ENCODE measurements at places on chromosomes 13 and 19.
A peak's percentile ranks its signal among the peaks of the same experiment; 100 is the strongest.

DNA sequence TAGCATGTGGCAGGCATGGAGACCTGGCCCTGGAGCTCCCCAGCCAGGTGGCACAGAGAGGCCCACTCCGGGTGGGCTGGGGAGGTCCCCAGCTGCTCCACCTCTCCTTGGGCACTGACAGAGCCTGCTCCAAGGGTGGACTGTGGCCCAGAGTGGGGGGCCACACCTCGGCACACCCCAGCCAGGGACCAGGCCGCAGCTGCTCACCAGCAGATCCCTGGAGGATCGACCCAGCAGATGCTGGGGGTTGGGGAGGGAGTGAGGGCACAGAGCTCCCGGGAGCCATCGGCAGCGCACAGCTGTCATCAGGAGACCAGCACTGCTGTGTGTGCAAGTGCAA is 72.0 kb upstream of the KCTD15 start:
- DNase-seq = no peak

- DNase-seq = no peak
Observed at GRCh38 chr19:15337202-15337601, 4.9 kb upstream of the BRD4 start.

GRCh38 chr19:46736531-46737297 is 9.1 kb upstream of the FKRP start:
- DNase-seq = no peak

DNA sequence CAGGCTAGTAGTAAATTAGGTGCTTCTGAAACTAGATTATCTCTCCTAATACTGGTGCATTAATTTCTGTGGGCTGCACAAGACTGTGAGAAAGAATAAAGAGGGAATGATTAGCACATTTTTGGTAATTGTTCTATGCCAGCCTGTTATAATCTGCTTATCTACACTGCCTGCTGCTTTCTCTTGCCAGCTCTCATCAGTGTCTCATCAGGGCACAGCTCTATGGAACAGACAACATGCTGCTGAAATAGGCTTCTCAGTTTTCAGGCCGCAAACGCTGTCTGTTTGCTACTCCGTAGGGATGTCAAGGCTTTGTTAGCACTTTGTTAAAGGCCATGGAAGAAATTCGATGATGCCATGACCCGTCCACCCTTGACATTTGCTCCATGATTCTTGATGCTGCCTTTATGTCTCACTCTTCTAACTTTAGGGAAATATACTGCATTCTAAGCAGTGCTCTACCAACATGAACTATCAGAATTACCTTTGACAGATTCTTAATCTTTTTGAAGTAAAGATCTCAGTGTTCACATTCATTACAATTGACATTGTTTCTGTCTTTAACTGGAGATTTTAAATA is 84.0 kb upstream of the PRR20A start:
- DNase-seq = no peak

GRCh38 chr13:29925457-29926097 is 75.2 kb upstream of the UBL3 start:
- DNase-seq = peak; percentile 76

DNA sequence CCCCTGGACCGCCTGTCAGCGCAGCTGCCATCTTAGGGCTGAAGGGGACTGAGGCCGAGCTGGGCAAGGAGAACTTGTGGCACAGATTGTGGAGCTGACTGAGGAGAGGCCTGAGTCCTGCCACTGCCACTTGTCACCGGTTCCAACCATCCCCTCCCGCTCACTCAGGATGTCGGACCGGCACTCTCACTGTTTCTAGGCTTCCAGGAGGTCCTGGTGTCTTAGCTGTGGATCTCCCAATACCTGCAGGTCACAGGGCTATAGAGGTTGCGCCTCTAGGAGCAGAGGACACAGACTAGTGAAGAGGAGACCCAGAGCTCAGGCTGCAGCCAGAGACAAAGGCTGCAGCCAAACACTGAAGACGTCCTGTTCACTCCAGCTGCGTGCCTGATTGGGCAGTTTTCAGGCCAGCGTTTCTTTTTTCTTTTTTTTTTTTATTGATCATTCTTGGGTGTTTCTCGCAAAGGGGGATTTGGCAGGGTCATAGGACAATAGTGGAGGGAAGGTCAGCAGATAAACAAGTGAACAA is 15.3 kb upstream of the ZNF486 start:
- DNase-seq = no peak

DNA sequence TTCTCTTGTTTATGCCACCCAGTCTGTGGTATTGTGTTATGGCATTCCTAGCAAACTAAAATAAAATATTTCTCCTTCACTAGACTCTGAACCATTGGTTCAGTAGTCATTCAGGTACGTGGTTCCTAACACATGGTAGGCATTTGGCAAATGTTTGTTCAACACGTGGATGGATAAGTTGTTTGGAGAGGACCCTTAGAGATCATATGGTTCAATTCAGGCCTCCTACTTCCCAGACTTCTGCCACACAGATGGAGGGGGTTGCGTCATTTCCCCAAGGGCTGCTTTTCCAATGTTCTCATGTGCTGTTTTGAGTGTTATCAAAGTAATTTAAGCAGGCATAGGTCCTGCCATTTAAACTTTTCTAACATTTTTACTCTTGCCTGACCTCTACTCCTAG is 6.7 kb downstream of the CXCL17 start:
- DNase-seq = no peak

GRCh38 chr13:48561466-48562235 is 28.8 kb upstream of the RCBTB2 start:
- no peak for DNase-seq

GRCh38 chr19:19540064-19540714 is 2.1 kb downstream of the CILP2 start:
- DNase-seq = peak; percentile 75

- peak; percentile 15 for DNase-seq
Observed at GRCh38 chr19:662207-662961, 630 bp downstream of the RNF126 start.

GRCh38 chr19:15621801-15622200 is 6.8 kb downstream of the CYP4F8 start:
- DNase-seq = no peak

- DNase-seq = no peak
Observed at GRCh38 chr13:63299866-63300394, 1884.3 kb upstream of the PCDH20 start.

- no peak for DNase-seq
Observed at GRCh38 chr19:31185261-31185660, 164.0 kb downstream of the TSHZ3 start.

DNA sequence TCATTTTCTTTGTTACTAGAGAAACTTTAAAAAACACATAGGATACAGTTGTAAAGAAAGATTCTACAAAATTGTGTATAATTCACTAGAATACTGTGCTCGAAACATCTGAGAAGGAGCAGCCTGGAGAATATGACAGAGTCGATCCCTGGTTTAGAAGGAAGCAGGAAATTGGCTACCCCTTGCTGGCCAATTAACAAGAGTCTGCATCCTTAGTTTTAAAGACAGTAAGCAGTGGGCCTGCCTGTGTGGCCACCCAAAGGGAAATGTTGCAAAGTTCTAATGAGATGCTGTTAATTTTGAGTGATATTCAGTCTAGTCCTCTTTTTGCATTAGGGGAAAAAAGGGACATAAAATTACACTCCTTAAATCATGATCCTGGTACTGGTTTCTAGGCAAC is 988.6 kb downstream of the PCDH17 start:
- DNase-seq = peak; percentile 58

DNA sequence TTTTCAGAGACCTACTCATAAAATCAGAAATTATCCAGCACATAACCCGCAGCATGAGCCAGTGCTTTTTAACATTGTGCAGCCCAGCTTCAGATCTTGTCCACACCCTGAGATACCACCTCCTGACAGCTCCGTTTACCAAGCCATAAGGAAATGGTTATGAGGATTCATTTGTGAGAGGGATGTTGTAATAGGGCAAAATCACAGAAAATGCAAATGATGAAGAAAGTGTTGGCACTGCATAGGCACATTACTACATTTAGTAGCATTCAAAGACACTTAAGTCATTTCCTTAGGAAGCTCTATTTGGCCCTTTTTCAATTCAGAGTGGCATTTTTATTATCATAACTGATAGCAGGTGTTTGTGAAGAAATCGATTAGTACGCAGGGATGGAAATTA is 277.5 kb downstream of the DNAJC15 start:
- no peak for DNase-seq

- no peak for DNase-seq
Observed at GRCh38 chr13:50687545-50687944, 155.9 kb downstream of the DLEU7 start.

DNA sequence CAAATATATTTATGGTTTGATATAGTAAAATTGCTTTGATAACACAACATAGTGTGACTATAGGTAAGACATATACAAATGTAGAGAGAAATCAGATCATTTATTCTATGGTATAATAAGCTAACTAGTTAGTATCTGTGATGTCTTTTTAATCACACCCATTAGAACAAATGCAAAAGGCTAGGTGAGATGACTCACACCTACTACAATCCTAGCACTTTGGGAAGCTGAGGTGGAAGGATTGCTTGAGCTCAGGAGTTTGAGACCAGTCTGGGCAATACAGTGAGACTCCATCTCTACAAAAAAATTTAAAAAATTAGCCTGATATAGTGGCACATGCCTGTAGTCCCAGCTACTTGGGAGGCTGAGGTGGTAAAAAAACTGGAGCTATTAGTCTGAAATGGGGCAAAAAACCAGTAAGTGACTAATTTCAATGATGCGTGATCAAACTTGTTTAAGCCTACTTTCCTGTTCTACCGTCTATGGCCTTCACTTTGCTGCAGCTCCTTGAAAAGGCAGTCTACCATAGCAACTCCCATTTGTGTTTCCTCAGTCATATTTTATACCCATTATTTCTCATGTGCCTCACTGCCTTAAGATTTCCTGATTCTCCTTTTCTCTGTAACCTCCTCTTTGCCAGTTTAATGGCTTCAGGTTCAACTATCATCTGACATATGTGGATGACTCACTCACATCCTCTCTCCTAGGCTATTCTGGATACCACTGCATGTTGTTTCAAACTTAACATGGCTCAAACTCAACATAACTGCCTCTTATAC is 12.5 kb downstream of the ALG5 start:
- DNase-seq = no peak

GRCh38 chr13:97946951-97947588 is 6.4 kb upstream of the IPO5 start:
- DNase-seq = no peak

DNA sequence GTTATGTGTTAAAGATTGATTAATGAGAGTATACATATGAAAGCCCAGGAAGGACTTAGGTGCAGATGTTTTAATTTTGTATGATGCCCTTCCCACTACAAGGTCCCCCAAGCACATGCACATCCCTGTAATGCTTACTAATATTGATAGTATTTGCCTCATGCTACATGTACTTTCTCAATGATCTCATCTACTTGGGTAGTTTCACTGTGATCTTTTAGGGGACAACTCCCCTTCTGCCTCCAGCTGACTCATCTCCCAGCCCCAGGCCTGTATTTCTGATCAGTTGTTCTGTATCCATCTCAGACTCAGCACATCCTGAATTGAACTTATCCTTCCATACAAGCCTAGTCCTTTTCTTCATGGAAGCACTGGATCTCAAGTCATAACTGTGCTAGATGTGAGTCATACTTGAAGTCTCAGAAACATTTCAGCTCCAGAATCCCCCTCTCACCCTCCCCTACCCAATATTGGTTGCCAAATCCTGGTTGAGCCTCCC is 49.4 kb upstream of the INTS6 start:
- no peak for DNase-seq

GRCh38 chr19:2557093-2557440 is 81.1 kb downstream of the GADD45B start:
- no peak for DNase-seq

- peak; percentile 83 for DNase-seq
Observed at GRCh38 chr19:33063356-33063752, 1.3 kb downstream of the RHPN2 start.

DNA sequence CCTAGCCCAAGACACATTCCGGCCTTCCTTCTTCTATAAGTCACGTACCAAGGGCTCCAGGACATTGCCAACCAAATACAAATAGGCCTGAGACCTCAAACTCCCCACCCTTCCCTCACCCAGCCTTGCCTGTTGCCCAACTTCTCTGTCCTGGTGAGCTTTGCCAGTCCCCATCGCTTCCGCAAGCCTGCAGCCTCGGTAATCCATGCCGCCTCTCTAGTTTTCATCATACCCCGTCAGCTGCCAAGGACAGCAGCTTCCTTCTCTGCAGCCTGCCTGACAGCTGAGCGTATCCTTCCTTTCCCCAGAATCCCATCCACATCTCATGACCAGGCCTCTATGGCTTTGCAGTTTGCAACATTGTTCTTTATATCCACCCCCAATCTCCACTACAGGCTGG is 36.6 kb upstream of the POMP start:
- DNase-seq = no peak

DNA sequence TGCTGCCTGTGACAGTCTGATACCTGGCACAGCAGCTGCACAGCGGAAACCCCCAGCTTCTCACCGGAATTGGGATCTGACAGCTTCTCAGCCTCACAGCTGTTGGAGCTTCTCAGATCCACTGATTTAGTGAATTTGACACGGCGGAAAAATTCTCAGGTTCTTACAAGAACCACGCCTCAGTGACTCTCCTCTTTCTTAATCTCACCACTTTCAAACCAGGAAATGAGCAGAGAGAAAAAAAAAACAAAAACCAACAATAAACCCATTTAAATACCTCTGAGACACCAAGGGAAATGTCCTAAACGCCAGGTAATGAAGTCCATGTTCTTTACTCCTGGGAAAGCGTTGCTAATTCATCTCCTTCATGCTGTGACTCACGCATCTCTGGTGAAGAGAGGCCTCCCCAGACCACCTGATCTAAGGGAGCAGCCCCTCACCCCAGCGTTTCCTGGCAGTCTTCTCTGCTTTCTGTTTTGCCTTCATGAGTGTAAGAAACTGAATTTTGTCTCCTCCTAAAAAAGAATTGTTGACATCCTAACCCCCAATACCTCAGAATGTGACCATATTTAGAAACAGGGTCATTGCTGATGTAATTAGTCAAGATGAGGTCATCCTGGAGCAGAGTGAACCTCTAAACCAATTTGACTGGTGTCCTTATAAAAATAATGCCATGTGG is 15.9 kb upstream of the IZUMO2 start:
- no peak for DNase-seq

- DNase-seq = no peak
Observed at GRCh38 chr13:79427883-79428282, 21.8 kb upstream of the RBM26 start.

- DNase-seq = no peak
Observed at GRCh38 chr13:95136638-95137037, 164.6 kb downstream of the ABCC4 start.

- no peak for DNase-seq
Observed at GRCh38 chr19:38691938-38692457, 44.5 kb downstream of the ACTN4 start.

- no peak for DNase-seq
Observed at GRCh38 chr13:20873348-20873747, 29.2 kb downstream of the XPO4 start.

- no peak for DNase-seq
Observed at GRCh38 chr13:21723807-21724505, 53.1 kb downstream of the FGF9 start.
